ENCODE measurements at places on chromosomes 13 and 19.

DNA sequence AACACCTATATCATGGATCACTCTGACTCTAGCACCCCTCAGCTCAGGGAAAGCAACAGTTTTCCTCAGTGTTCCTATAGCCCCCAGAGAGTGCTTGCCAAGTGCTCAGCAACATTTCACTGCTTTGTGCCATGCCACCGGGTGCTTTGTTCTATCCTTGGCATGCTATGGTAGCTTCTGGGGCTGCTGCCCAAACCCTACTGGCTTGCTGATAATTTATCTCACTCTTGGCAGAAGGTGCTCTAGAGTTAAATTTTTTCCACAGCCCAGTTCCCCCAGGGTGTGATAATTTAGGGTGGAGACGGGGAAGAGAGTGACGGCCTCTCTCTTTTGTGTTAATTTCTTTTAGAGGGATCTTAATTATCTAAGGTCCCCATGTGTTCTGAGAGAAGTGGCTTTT is 12.6 kb upstream of the CSNK1A1L start:
- no peak for DNase-seq

- no peak for DNase-seq
These were observed 193.2 kb upstream of the RFC3 start for GRCh38 chr13:33624740-33625139.

DNA sequence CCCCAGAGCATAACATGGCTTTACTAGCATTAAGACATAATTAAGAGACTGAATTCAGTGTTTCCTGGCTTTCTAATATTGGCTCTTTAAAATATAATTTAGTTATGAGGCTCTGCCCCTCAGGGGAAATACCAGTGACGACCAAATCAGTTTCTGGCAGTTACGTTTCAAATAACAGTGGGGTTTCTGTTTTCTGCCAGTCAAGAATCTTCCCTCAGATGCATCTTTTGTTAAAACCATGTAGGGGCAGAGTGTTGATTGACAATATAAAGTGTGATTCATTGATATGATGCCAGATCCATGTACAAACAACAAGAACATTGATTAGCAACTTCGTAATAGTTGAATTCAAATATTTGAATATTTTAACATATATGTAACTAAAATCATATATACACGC is 1169.7 kb downstream of the DIAPH3 start:
- no peak for DNase-seq

- DNase-seq, result no peak
These were observed 136.3 kb upstream of the VSTM2B start for GRCh38 chr19:29389495-29389894.

DNA sequence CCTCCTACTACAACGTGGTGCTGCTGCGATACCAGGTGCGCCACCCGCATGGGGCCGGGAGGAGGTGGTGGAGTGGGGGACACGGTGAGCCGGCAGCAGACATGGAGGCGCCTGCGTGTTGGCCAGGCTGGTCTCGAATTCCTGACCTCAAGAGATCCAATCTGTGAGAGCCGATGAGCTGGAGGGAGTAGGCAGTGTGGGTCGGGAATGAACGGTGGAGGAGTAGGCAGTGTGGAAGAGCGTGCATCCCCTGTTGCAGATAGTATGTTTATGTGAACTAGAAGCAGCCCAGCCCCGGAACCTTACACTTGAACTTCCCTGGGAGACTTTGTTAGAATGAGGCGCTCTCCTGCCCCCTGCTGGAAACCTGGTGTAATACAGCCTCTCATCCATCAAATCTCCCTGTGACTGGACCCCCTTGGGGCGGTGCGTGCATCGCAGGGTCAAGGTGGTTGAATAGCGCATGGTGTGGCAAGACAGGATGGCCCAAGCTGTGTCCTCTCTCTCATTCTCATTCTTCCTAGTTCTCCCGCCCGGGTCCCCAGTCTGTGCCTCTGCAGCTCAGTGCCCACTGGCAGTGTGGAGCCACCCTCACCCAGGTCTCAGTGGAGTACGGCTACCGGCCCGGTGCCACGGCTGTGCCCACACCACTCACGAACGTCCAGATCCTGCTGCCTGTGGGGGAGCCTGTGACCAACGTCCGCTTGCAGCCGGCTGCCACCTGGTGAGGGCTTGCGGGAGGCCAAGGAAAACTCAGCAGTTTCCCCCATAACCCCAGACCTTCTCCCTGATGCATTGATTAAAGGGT is 10.5 kb upstream of the B3GNT3 start:
- peak; percentile 25 for DNase-seq

GRCh38 chr13:48476215-48476614 is 56.7 kb downstream of the RCBTB2 start:
- DNase-seq, result no peak

DNA sequence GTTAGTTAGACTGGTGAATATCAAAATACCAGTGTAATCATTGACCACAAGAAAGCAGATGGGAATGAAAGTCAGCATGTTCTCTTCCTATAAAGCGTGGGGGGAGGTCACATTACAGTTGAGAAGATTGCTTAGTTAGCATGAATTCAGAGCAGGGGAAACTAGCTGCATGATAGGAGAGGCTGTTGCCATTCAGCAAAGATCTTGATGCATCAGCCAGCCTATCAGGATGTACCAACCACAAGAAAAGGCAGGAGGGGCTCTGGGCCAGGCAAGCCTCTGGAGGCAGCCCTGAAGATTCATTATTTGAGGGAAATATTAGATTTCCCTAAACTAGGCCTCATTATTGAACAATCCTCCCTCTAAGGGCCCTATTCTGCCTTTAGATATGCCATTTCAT is 5.0 kb upstream of the MTMR6 start:
- no peak for DNase-seq

- no peak for DNase-seq
These were observed 78.9 kb upstream of the OLFM4 start for GRCh38 chr13:52949742-52950141.

GRCh38 chr19:40321566-40322270 is 26.5 kb downstream of the C19orf47 start:
- DNase-seq, result no peak

DNA sequence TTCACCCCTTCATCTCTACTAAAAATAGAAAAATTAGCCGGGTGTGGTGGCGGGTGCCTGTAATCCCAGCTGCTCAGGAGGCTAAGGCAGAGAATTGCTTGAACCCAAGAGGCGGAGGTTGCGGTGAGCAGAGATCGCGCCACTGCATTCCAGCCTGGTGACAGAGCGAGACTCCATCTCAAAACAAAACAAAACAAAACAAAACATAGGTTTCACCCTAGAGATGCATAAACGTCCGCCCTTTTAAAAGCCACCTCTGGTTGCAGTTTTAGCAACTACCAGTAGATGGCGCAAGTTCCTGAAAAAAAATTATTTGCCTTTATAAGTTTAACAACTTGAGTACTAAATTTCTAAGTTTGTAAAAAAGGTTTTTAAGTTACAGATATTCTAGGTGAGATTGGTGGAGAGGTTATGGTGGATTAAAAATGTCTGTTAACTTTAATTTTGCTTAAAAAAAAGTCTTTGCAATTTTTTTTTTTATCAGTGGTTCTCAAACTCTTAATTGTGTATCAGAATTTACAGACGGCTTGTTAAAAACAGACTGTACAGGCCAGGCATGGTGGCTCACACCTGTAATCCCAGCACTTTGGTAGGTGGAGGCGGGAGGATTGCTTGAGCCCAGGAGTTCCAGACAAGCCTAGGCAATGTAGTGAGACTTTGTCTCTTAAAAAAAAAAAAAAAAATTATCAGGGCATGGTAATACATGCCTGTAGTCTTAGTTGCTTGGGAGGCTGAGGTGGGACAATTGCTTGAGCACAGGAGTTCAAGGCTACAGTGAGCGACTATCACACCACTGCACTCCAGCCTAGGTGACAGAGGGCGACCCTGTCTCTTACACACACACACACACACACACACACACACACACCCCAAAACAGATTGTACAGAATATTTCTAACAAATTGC is 42.1 kb downstream of the NAA16 start:
- no peak for DNase-seq

- DNase-seq, result no peak
These were observed 378.9 kb downstream of the DLEU7 start for GRCh38 chr13:50464349-50465251.

GRCh38 chr13:95250961-95251360 is 50.3 kb downstream of the ABCC4 start:
- DNase-seq, result no peak

DNA sequence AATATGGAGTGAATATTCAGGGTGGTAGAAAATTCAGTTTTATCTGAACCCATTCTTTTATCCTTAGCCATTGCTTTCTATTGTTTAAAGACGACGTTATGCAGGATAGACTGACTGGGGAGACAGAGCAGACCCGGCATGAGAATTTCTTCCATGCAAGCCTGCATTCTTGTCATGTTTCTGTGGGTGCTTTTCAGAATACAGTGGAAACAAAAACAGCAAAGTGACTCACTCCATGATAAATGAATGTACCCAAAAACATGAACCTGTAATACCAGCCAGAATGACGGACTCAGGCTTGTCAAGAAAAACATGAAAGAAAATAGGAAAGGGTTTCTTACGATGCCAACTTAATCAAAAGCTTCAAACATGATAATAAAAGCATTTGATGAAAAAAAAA is 924.0 kb downstream of the EFNB2 start:
- DNase-seq, result no peak
